ENCODE measurements at places on chromosomes 13 and 19.

- no peak for DNase-seq
These were observed 446.6 kb downstream of the KLF5 start for GRCh38 chr13:73505376-73505890.

GRCh38 chr19:51016798-51017683 lies 2.5 kb downstream of the KLK10 start:
- peak; percentile 5 for DNase-seq

- DNase-seq, result no peak
These were observed 1346.0 kb upstream of the SPRY2 start for GRCh38 chr13:81686877-81687276.

DNA sequence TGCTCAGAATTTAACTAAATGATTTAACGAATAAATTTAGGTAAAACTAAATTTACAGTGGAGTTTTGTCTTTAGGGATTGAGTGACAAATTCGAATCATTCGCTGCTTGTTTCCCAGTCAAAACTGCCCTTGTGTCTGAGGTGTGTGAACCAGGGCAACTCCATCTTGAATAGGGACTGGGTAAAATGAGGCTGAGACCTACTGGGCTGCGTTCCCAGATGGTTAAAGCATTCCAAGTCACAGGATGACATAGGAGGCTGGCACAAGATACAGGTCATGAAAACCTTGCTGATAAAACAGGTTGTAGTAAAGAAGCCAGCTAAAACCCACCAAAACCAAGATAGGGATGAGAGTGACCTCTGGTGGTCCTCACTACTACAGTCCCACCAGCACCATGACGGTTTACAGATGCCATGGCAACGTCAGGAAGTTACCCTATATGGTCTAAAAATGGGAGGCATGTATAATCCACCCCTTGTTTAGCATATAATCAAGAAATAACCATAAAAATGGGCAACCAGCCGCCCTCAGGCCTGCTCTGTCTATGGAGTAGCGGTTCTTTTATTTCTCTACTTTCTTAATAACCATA lies 10.2 kb upstream of the ANKRD10 start:
- no peak for DNase-seq

GRCh38 chr19:38036707-38037611 lies 130.0 kb downstream of the SIPA1L3 start:
- no peak for DNase-seq

DNA sequence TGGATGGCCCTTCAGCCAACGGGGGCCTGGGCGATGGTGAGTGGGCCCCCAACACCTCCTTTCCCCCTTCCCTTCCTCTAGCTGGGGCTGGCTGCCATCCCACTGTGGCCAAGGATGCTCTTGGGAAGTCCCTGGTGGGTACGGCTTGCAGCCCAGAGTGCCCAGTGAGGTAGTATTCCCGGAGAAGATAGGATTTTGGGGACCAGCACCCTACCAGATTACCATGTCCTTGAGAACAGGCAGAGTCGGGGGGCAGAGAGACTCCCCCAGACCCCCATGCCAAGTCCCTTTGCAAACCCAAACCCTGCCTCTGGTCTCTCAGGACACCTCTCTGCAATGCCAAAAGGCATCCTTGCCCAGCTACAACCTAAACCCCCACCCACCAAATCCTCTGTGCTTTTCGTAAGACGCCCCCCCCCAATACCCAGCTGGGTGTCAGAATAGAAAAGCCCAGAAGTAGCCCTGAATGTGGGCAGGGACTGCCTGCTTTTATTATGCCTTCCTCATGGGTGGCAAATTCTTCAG lies 1.7 kb downstream of the HIF3A start:
- no peak for DNase-seq

DNA sequence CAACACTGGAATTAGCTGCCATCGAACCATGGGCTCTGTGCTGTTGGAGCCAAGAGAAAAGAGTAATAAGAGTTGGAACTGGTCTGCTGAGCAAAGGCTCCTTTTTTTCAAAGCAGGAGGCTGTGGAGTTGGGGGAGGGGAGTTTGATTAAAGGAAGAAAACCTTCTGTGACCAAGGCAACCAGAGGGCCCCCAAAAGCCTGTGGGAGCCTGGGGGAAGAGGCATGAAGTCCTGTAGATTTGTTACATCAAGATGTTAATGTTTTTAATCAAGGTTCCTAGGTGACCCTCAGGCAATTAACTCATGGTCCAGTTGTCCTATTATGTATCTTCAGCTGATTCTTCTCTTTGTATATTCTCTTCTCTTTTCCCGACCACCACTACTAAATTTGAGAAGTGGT lies 403.9 kb downstream of the NDFIP2 start:
- DNase-seq, result no peak

- DNase-seq, result no peak
These were observed 24.6 kb downstream of the DCT start for GRCh38 chr13:94454906-94455305.
